ENCODE measurements at places on chromosomes 2 and 18.
A peak's percentile ranks its signal among the peaks of the same experiment; 100 is the strongest.

- no peak for DNase-seq
Observed at GRCh38 chr2:17803497-17803896, 12.8 kb upstream of the MSGN1 start.

DNA sequence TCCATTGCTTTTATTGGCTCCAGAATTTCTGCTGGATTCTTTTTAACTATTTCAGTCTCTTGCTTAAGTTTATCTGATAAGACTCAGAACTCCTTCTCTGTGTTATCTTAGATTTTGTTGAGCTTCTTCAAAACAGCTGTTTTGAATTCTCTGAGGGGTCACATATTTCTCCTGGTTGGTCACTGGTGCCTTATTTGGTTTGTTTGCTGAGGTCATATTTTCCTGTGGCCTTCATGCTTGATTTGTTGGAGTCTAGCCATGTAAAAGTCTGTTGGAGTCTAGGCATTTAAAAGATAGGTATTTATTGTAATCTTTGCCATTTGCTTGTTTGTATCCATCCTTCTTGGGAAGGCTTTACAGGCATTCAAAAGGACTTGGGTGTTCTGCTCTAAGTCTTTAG lies 398.7 kb downstream of the DSEL start:
- DNase-seq = no peak

DNA sequence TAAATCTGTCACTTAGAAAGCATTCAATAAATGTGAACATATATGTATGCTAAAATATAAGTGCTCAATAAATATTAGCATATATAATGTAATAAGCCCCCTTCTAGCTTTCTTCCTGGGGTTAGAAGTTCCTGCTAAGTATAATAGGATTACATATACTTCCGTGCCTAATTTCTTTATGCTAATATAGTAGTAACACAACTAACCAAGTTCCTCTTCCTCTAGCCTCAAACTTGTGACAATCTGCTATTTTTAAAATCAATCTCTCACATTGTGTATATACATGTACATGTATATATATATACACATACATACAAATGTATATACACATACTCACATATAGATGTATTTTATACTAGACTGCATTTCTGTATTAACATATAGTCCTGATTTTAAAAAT lies 32.2 kb downstream of the TLK1 start:
- no peak for DNase-seq

DNA sequence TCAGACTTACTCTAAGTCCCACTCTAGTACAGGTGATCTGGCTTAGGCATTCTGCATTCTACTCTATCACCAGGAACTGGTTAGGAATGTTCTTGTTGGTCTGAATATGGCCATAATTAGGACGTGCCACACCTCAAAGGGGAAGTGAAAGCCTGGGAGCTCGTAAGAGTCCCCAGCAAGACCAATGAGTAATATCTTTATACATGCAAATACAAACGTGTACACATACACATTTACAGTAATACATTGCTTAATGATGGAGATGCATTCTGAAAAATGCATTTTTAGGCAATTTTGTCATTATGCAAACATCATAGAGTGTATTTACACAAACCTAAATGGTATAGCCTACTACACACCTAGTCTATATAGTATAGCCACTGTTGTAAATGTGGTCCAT lies 19.5 kb upstream of the ERCC3 start:
- no peak for DNase-seq

DNA sequence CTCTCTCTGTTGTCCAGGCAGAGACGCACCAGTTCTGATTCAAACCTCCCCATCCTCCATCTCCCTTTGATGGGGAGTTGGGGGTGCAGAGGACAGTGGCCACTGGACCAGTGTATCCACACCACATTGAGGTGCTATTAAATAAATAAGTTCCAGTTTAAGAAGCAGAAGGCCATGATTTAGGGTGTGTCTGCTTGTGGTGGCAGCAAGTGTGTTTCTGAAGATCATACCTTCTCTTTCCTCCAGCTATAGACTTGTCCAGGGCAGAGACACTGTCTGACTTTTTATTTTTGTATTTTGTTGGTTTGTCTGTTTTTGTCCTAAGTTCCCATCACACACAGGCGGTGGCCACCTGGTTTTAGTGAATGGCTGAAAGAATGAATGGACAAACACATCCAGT lies 16.5 kb upstream of the INO80C start:
- DNase-seq = no peak

- DNase-seq = no peak
Observed at GRCh38 chr2:89818873-89819272, 1127.4 kb downstream of the RPIA start.

- DNase-seq = peak; percentile 38
Observed at GRCh38 chr18:77131100-77131651, 1.4 kb downstream of the MBP start.

DNA sequence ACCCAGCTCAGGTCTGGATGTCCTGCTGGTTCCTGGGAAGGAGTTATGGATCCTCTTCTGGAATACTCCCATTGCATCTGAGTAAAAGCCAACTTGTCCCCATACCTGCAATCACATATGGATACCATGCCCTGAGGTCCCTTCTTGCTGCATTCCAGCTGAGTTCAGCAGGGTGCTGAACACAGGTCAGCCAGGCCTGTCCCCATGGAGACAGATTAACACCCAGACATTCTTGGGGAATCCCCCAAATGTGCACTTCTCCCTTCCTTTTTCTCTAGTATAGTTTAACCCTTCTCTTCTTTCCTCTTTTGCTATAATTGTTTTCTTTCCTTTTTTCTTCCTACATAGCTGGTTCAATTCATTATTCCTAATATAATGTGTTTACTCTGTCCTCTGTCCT lies 799.6 kb upstream of the HS6ST1 start:
- no peak for DNase-seq

DNA sequence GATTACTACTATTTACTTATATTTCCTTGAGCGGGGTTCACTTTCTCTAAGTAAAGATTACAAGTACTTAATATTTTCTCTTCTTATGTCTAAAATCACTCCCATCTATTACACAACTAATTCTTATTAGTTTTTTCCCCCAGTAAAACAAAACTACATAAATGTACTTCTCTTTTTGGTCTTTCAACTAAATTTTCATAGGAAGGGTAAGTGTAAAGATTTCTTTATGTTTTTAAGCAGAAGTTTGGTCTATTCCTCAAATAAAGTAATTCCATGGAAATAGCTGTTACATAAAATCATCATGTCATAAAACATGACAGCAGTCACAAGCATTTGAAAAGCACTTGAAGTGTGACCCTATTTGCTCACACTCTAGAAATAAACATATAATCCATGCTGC lies 249.0 kb downstream of the ZEB2 start:
- no peak for DNase-seq

GRCh38 chr2:173441222-173441621 lies 86.5 kb downstream of the CDCA7 start:
- no peak for DNase-seq

GRCh38 chr18:55054021-55054990 lies 95.0 kb upstream of the CCDC68 start:
- DNase-seq = no peak

- DNase-seq = no peak
Observed at GRCh38 chr2:207352978-207353671, 176.6 kb upstream of the CREB1 start.

DNA sequence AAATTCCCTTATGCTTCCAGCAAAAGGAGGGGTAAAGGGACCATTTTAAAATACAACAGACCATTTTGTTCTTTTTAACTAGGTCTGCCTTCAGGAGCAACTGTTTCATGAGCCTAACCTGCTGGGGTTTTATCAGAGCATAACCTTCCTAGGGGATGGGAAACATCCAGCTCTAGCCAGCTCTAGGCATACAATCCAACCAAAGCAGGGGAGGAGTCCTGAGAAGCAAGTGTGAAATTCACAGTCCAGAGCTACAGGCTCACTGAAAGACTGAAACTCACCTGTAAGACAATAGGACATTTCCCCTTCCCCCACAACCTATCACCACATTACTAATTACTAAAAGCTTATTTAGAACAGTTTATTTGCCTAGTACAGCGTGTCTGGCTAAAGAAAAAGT lies 1296.6 kb upstream of the DDX18 start:
- no peak for DNase-seq

GRCh38 chr2:157471078-157471477 lies 27.2 kb upstream of the CYTIP start:
- no peak for DNase-seq

- no peak for DNase-seq
Observed at GRCh38 chr2:215705281-215705680, 269.4 kb upstream of the FN1 start.

GRCh38 chr2:178320011-178320585 lies 125.8 kb downstream of the OSBPL6 start:
- DNase-seq = peak; percentile 77

DNA sequence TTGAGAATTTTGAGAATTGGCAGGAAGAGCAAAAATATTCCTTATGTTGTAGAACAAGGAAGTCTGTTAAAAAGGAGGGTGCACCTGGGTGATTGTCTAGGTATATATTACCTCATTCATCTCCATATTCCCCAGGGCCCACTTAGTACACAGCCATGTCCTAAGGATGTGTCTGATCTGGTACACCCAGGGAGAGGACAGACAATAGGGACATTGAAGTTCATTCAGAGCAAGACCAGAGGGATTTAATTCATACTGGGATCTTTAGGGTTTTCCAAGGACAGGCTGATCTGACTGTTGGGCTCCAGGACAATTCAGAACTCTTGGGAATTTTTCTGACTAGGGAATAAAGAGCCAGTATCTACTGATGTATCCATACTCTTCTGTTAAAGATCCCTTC lies 112.1 kb downstream of the PHLPP1 start:
- DNase-seq = peak; percentile 45

DNA sequence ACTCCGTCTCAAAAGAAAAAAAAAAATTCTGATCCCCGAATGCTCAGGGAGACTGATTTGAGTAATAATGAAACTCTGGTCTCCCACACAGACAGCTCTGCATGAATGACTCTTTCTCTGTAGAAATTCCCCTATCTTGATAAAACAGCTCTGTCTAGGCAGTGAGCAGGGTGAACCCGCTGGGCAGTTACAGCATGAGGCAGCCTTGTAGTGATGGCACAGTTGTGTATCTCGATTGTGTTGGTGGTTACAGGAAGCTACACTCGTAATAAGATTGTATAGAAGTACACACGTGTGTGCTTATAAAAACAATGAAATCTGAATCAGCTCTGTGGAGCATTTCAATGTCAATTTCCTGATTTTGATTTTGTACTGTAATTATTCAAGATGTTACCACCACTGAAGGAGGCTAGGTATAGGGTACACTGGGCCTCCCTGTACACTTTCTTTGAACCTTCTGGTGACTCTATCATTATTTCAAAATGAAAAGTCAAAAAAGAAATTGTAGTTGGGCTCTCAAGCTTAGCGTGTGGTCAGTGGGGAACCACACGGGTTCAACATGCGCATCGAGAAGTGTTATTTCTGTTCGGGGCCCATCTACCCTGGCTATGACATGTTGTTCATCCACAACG lies 34.9 kb upstream of the ATP8B1 start:
- DNase-seq = no peak

DNA sequence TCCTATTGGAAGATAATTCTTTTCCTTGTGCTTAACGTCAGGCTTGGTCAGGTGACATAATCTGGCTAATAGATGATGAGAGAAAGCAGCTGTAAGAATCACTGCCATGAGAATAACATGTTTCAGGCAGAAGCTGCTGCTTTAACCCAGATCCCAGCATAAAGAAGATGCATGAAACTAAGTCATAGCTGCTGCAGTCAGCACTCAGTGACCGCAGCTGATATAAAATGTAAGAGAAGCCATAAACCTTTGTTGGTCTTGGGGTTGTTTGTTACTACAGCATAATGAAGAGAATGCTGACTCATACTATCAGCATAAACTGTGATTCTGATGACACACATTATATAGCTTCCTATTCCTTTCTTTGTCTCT lies 274.3 kb upstream of the TRIB2 start:
- DNase-seq = no peak

DNA sequence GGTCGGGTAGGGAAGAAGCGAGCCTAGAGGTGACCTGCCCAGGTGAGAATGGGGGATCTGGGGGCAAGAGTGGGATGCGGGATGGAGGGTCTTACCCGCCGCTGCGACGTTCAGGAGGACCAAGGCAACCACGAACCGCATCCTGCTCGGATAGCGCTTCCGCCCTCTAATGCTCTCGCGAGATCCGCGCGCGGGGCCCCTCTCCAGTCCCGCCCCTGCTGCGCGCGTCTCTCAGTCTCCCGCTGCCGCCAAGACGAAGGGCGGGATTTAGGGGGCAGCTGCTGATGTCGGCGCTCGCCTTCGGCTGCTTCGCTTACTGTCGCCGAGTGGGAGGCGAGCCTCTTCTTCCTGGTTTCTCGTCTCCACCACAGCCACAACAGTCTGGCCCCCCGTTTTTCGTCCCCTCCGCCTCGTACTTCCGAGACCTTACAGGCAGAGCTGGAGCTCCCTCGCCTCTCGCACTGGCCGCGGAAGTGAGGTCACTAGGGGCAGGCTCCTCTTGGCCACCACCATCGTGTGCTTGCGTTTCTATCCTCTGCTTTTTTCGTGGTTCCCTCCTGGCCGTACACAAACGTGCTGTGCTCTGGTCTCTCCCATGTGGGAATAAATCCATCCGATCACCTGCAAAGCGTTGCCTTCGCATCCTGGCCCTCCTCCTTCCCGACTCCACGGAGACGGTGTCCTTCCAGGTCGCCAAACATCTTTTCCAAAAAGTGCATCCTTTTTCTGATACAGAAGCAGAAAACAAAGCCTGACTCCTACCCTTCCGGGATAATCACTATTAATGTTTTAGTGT lies at the start of gene TGOLN2:
Gene TGOLN2 (minus strand): TSS at position 168 of the 796 bp plus-strand sequence. CDS start 27 bp downstream, at position 141.
- DNase-seq = peak; percentile 94

GRCh38 chr2:98546186-98546585 lies 62.1 kb downstream of the COA5 start:
- no peak for DNase-seq

- DNase-seq = no peak
Observed at GRCh38 chr2:239035361-239035814, 187.5 kb downstream of the TWIST2 start.

- no peak for DNase-seq
Observed at GRCh38 chr2:102508863-102509262, 35.8 kb downstream of the SLC9A4 start.

DNA sequence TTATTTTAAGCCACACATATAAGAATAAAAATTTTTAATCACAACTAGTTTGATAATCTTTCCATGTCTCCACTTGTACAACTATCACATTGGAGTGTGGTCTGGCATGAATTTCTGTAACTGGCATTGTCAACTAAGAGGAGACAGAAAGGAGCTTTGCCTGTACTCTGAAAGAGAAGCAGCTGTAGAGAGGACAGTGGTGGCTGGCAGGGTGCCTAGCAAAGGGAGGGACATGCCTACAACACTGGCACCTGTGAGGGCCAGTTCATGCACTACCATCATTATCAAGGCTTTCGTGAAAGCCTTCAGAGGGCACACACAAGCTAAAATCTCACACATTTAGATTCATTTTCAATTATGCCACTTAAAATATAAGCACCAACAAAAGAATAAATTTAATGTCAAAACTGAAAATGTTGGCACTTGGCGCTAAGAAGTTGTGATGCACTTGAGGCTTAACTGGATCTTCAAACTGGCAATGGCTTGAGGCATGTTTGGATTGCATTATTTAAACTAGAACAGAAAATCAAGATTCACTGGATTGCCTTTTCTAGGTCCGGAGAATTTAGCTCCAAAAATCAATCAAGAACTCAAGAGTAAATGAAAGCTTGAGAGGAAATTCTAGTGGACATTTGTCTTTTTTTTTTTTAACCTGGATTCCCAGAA lies 238.6 kb downstream of the ZNF385B start:
- no peak for DNase-seq

GRCh38 chr2:111171337-111171930 lies 50.7 kb downstream of the BCL2L11 start:
- no peak for DNase-seq

- DNase-seq = no peak
Observed at GRCh38 chr2:133360190-133360589, 208.1 kb downstream of the NCKAP5 start.

Data from NCI-H146 (cell line).